Mesothelial cell of epicardium (in vitro differentiated cells): ENCODE measurements at places on chromosomes 2 and 18. TPM values are rescaled to one million over a fixed set of nuclear protein-coding genes. Genes with fewer than 3 reads are reported as not detected.

BOLL gene
- not detected in 3 replicates for total RNA-seq

RNF125 gene
- total RNA-seq: 0.63 to 0.82 TPM (median 0.74 TPM) in 3 replicates

ZNF638 gene
- 207 to 211 TPM (median 208 TPM) in 3 replicates for total RNA-seq

CLEC4F gene
- total RNA-seq: not detected in 3 replicates

CYP27A1 gene
- 15.6 to 16.8 TPM (median 16.6 TPM) in 3 replicates for total RNA-seq

IGFBP2 gene
- 376 to 409 TPM (median 381 TPM) in 3 replicates for total RNA-seq

CMPK2 gene
- 4.0 to 4.5 TPM (median 4.0 TPM) in 3 replicates for total RNA-seq

TMEM198 gene
- 3.6 to 4.0 TPM (median 3.7 TPM) in 3 replicates for total RNA-seq

CFAP210 gene
- total RNA-seq: 0.36 to 0.58 TPM (median 0.38 TPM) in 3 replicates

CD207 gene
- total RNA-seq: not detected in 3 replicates

RAX gene
- not detected in 3 replicates for total RNA-seq

IL1RN gene
- not detected in 3 replicates for total RNA-seq
